Heart left ventricle (tissue), 16 donors: ENCODE measurements at places on chromosomes 11 and 22. TPM values are rescaled to one million over a fixed set of nuclear protein-coding genes. Genes with fewer than 3 reads are reported as not detected.

- H3K36me3 ChIP-seq, result no peaks in the 10 kb centered on the region
- DNase-seq, result no peak
- no peaks in the 10 kb centered on the region for H3K27me3 ChIP-seq
- no peaks in the 10 kb centered on the region for H3K4me1 ChIP-seq
- H3K27ac ChIP-seq, result no peak overlapping the region
Observed at GRCh38 chr11:112724496-112724790, 236.8 kb upstream of the NCAM1 start.

DNA sequence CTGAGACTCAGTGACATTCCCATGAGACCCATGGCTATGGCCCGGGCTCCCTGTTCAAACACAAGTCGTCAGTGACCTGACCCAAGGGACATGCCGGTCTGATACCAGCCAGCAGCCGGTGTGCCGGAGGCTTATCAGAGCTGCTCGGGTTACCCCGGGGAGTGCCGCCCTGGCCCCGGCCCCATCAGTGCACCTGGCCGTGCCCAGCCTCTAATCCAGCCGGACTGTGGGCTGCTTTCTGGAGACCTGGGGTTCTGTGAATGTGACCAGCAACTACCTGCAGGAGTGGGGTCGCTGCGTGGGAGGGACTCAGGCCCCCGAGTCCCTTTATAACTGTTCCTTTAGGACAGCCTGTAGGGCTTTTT lies 52.7 kb downstream of the LINC01488 start:
- H3K36me3 ChIP-seq, result no peaks in the 10 kb centered on the region
- no peak overlapping the region for H3K27ac ChIP-seq
- H3K4me3 ChIP-seq, result no peak overlapping the region
- H3K4me1 ChIP-seq, result peaks cover 5% of the 10 kb centered on the region

DNA sequence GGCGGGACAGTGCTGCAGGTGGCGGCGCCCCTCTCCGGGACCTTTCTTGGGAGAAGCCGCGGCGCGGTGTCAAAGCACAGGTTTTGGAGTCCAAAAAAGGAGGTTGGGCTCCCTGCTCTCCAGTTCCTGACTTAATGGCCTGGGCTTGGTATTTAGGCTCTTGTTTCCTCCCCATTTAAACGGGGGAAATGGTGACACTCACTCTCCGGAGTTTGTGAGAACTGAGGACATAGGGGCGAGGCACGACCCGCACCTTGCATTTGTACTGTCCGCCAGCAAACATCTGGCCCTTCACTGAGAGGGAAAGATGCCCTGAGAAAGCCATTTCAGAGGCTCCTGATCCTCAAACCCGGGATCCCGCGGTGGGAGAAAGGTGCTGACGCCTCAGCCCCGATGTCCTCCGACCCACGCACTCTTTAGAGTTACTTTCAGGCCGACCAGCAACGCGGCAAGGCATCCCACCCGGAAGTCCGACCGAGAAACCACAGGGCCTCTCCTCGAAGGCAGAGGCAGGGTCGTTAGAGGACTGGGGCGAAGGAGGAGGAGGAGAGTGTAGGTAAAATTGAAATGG lies 2.9 kb upstream of the WDR74 start:
- H3K4me1 ChIP-seq, result peaks cover 20% of the 10 kb centered on the region
- H3K4me3 ChIP-seq, result peak overlapping the region; percentile 98
- peak; percentile 34 for DNase-seq
- no peaks in the 10 kb centered on the region for H3K36me3 ChIP-seq

FAM227A gene
- polyA plus RNA-seq, result 0.38 TPM

GRCh38 chr11:91947215-91947820 lies 277.3 kb upstream of the FAT3 start:
- no peak overlapping the region for H3K4me3 ChIP-seq
- peaks cover 15% of the 10 kb centered on the region for H3K4me1 ChIP-seq
- peak; percentile 7 for DNase-seq
- no peaks in the 10 kb centered on the region for H3K27me3 ChIP-seq
- H3K27ac ChIP-seq, result no peak overlapping the region
- H3K36me3 ChIP-seq, result no peaks in the 10 kb centered on the region

DNA sequence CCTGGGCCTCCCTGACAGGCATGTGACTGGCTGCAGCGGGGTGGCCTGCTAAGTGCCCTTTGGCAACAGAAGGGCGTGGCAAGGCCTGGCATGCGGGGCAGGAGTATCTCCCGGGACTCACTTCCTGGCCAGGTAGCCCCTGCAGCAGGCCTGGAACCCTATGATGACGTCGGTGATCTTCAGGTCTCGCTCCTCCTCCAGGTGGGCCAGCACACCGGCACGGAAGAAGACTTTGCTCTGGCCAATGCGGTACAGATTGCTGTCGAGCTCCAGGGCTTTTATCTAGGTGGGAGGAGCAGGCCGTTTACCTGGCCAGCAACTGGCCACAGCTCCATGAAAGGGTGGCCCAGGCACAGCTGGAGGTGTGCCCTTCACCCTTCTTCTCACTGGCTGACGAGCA lies 50.9 kb downstream of the APOL1 start:
- H3K27ac ChIP-seq, result no peak overlapping the region
- no peak overlapping the region for H3K4me3 ChIP-seq
- no peaks in the 10 kb centered on the region for H3K4me1 ChIP-seq
- no peak for DNase-seq
- no peaks in the 10 kb centered on the region for H3K27me3 ChIP-seq

DNA sequence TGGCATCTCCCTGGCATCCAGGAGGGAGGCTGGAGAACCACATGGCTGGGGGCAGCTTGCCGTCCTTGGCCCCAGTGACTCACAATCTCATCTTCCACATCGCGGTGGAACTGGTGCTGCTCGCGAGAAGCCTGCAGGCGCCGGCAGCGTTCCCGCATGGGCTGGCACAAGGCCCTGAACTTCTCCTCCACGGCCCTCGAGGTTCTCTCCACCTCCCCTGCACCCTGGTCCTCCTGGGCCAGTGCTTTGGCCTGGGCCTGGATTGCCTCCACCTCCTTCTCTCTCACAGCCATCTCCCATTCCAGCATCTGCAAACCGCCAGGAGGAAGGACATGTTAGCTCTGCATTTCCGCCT lies 16.3 kb upstream of the RBM4B start:
- H3K27me3 ChIP-seq, result no peaks in the 10 kb centered on the region
- H3K4me3 ChIP-seq, result no peak overlapping the region
- no peak overlapping the region for H3K27ac ChIP-seq
- peak; percentile 54 for DNase-seq
- no peaks in the 10 kb centered on the region for H3K4me1 ChIP-seq

C22orf15 gene
- polyA plus RNA-seq, result not detected

GRCh38 chr11:32188785-32189184 lies 97.9 kb downstream of the RCN1 start:
- DNase-seq, result no peak
- no peaks in the 10 kb centered on the region for H3K36me3 ChIP-seq
- no peak overlapping the region for H3K4me3 ChIP-seq
- H3K27me3 ChIP-seq, result peaks cover 3% of the 10 kb centered on the region
- H3K27ac ChIP-seq, result no peak overlapping the region

- no peaks in the 10 kb centered on the region for H3K27me3 ChIP-seq
- H3K4me3 ChIP-seq, result no peak overlapping the region
- peaks cover 3% of the 10 kb centered on the region for H3K4me1 ChIP-seq
- no peak overlapping the region for H3K27ac ChIP-seq
- H3K36me3 ChIP-seq, result peaks cover 28% of the 10 kb centered on the region
Observed at GRCh38 chr22:46159777-46160176, 9.5 kb downstream of the PPARA start.

- H3K36me3 ChIP-seq, result no peaks in the 10 kb centered on the region
- no peaks in the 10 kb centered on the region for H3K4me1 ChIP-seq
- H3K27ac ChIP-seq, result no peak overlapping the region
- DNase-seq, result no peak
- no peak overlapping the region for H3K4me3 ChIP-seq
Observed at GRCh38 chr11:132100583-132100982, 730.2 kb downstream of the NTM start.

- DNase-seq, result no peak
- peak overlapping the region; percentile 92 for H3K4me3 ChIP-seq
- peaks cover 34% of the 10 kb centered on the region for H3K4me1 ChIP-seq
- H3K27me3 ChIP-seq, result no peaks in the 10 kb centered on the region
- peak overlapping the region; percentile 95 for H3K27ac ChIP-seq
Observed at GRCh38 chr11:12673601-12673923, 659 bp upstream of the TEAD1 start.

PLEKHA7 gene
- 13.1 TPM for polyA plus RNA-seq

GRCh38 chr11:97610000-97610399 lies 1220.2 kb downstream of the JRKL start:
- H3K27me3 ChIP-seq, result no peaks in the 10 kb centered on the region
- no peak overlapping the region for H3K27ac ChIP-seq
- no peak for DNase-seq
- no peaks in the 10 kb centered on the region for H3K4me1 ChIP-seq

DNA sequence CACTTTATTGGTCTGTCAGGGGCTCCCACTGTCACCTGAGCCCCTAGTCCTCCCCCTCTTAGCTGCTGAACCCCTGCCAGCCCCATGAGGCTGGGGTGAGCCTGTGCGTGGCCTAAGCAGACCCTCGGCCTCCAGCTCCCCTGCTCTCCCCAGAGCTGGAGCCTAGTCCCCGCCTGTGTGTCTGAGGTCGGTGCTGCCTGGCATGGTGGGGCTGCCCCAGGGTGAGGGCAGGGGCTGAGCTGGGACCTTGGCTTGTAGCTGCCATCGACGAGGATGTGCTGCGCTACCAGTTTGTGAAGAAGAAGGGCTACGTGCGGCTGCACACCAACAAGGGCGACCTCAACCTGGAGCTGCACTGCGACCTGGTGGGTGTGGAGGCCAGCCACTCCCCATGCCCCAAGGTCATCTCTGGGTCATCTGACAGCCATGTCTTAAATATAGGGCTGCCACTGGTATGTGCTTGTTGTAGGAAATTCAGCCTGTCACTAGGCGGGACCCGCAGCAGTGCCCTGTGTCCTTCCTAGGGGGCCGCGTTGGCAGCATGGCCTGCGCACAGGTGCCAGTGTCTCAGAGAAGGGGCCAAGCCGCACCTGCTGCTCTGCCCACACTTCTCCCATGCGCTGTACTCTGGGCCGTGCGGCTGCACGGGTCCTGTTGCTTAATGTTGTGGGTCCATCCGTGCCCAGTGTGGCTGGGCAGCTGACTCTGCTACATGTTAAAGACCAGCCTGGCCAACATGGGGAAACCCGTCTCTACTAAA lies 21.0 kb downstream of the PPIL2 start:
- no peak overlapping the region for H3K27ac ChIP-seq
- H3K4me1 ChIP-seq, result no peaks in the 10 kb centered on the region
- DNase-seq, result no peak
- H3K4me3 ChIP-seq, result no peak overlapping the region

DNA sequence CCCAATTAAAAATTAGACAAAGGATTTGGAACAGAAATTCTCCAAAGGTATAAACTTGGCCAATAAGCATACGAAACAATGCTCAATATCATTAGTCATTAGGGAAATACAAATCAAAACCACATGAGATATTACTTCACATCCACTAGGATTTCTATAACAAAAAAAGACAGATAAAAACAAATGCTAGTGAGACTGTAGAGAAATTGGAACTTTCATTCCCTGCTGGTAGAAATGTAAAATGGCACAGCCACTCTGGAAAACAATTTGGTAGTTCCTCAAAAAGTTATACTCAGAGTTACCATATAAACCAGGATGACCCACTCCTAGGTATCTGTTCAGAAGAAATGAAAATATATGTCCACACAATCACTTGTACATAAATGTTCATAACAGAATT lies 71.6 kb downstream of the RPL27A start:
- H3K27me3 ChIP-seq, result no peaks in the 10 kb centered on the region
- H3K36me3 ChIP-seq, result peaks cover 7% of the 10 kb centered on the region
- H3K4me3 ChIP-seq, result no peak overlapping the region

CASTOR1 gene
- polyA plus RNA-seq, result 10.2 TPM

DNA sequence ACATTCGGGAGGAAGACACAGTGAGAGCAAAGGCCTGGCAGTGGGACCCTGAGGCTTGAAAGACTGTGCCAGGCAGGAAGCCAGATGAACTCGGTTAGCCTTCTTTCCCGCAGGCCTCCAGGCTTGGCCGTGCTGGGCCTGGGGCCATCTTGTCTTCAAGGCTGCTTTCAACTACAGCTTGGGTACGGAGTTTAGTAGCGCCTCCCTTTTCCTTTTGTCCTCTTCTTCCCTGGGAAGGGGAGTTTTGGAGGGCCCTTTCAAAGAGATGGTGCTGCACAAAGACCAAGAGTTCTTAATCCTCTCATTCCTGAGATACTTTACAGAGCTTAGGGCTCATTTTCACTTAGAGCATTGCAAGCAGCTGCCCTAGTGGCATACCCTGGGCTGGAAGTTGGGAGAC lies 87.5 kb downstream of the TP53I11 start:
- H3K36me3 ChIP-seq, result no peaks in the 10 kb centered on the region
- peaks cover 17% of the 10 kb centered on the region for H3K4me1 ChIP-seq
- peak overlapping the region; percentile 95 for H3K27ac ChIP-seq
- H3K4me3 ChIP-seq, result no peak overlapping the region
- no peaks in the 10 kb centered on the region for H3K27me3 ChIP-seq

CELSR1 gene
- polyA plus RNA-seq, result 6.9 TPM

TUB gene
- polyA plus RNA-seq, result 4.7 TPM

DNA sequence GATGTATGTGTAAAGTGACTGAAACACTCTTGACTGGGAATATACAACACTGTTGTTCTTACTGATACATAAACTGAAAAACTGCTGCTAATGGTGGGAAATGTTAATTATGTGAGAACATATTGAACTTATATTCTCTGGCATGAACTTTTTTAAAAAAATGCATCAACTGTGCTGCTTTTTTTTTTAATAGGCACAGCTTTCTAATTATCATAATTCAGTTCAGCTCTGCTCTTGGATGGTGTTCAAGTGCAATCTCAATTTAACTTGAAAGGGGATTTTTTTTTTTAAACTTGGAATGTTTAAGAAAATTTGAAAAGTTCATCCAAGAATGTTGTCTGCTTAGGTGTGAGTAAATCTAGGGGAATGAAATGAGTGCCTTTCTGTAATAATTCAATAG lies 5.2 kb downstream of the TEAD1 start:
- H3K4me1 ChIP-seq, result peaks cover 17% of the 10 kb centered on the region
- no peak overlapping the region for H3K4me3 ChIP-seq
- H3K36me3 ChIP-seq, result no peaks in the 10 kb centered on the region
- no peak for DNase-seq

GRCh38 chr11:78350646-78351165 lies 66.9 kb downstream of the GAB2 start:
- no peaks in the 10 kb centered on the region for H3K36me3 ChIP-seq
- peaks cover 29% of the 10 kb centered on the region for H3K4me1 ChIP-seq
- peak; percentile 70 for DNase-seq
- no peak overlapping the region for H3K4me3 ChIP-seq

GRCh38 chr11:95505927-95506426 lies 275.0 kb upstream of the SESN3 start:
- no peak overlapping the region for H3K27ac ChIP-seq
- H3K27me3 ChIP-seq, result no peaks in the 10 kb centered on the region
- no peak for DNase-seq
- H3K36me3 ChIP-seq, result no peaks in the 10 kb centered on the region
- peaks cover 3% of the 10 kb centered on the region for H3K4me1 ChIP-seq

GRCh38 chr11:118980191-118980881 lies 8.8 kb downstream of the FOXR1 start:
- H3K4me1 ChIP-seq, result peaks cover 5% of the 10 kb centered on the region
- DNase-seq, result peak; percentile 36
- H3K4me3 ChIP-seq, result peak overlapping the region; percentile 32
- no peaks in the 10 kb centered on the region for H3K27me3 ChIP-seq
- H3K36me3 ChIP-seq, result no peaks in the 10 kb centered on the region

GRCh38 chr11:93921695-93922468 lies 71.5 kb upstream of the VSTM5 start:
- no peak overlapping the region for H3K4me3 ChIP-seq
- H3K27me3 ChIP-seq, result no peaks in the 10 kb centered on the region
- no peak for DNase-seq
- H3K4me1 ChIP-seq, result no peaks in the 10 kb centered on the region
- no peak overlapping the region for H3K27ac ChIP-seq

MEI1 gene
- polyA plus RNA-seq, result 0.54 TPM
